Cortex of kidney (tissue), 1 donor: ENCODE measurements at places on chromosomes 6 and 20.

DNA sequence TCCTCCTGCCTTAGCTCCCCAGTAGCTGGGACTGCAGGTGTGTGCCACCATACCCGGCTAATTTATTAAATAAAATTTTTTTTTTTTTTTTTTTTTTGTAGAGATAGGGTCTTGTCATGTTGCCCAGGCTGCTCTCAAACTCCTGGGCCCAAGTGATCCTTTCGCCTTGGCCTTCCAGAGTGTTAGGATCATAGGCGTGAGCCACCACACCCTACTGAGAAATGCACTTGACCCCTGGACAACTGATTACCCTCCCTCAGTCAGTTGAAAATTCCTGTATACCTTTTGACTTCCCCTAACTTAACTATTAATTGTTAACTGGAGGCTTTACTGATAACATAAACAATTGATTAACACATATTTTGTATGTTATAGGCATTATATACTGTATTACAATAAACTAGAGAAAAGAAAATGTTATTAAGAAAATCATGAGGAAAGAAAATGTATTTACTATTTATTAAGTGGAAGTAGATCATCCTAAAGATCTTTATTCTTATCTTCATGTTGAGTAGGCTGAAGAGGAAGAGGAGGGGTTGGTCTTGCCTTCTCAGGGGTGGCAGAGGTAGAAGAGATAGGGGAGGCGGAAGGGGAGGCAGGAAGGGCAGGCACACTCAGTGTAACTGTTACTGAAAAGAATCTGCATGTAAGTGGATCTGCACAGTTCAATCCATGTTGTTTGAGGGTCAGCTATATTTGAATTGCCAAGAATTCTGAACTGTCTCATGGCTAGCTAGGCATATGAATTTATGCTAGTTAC, 104.3 kb downstream of the FARS2 start:
- DNase-seq = no peak

DNA sequence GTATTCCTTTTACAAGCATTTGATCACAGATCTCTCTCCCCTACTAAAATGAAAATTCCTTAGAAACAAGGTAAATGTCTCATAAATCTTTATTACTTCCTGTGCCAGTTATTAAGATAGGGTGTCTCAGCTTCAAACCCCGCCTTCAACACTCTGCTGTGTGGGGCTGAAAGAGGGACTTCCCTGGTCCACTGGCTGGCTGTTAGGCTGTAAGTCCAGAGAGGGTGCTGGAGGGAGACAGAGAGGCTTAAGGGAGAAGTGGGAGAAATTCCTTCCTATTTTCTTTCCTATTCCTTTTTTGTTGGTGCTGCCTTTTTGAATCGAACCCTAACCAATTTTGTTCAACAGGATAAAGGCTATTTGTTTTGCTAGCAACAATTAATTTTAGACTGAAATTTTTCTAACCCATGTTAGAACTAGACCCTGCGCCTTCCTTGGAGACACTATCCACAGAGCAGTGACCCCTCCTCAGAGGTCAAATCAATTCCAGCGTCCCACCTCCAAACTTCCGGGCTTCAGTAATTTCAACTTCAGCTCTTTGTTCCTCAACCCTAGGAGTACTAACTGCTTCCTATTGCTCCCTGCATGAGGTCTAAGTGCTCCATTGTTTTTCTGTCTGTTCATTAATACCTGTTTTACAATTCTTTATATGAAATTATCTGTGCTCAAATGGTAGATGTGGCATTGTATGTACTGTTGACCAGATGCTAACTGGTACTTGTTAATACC, 207.5 kb upstream of the OPRM1 start:
- DNase-seq = no peak

DNA sequence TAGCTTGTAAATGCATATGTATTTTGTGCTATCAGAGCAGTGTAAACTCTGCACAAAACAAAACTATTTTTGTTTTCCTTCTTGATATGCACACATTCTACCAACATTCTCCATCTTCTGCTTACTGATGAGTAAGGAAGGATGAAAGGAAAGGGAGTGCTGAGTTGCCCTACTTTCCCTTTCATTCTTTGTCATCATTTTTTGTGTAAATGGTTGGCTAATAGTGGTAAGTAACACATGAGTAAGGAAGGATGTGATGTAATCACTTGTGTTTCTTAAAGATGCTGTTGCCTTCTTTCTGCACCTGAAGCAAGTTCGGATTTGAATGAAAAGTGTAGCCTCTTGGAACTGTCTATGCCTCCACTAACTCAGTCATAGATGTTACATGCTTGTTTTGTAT, 4.6 kb upstream of the REV3L start:
- no peak for DNase-seq

- no peak for DNase-seq
Measured at GRCh38 chr6:43921548-43922425, 151.8 kb downstream of the VEGFA start.

DNA sequence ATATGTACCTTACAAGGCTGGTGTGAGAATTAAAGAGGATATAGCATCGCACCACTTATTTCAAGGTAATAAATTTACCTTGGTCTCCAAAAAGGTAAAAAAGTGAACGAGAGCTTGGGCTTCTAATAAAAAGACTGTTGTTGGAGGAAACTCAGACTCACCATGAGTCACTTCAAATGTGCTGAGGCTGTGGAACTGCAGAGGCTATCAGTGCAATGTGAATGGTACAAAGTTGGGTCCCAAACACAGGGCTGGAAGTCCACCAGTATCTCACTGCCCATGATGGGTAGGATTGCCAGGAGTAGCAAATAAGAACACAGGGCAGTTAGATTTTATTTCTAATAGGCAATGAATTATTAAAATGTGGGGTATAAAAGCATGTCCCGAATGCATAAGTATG, 200.6 kb downstream of the MAFB start:
- DNase-seq = no peak

DNA sequence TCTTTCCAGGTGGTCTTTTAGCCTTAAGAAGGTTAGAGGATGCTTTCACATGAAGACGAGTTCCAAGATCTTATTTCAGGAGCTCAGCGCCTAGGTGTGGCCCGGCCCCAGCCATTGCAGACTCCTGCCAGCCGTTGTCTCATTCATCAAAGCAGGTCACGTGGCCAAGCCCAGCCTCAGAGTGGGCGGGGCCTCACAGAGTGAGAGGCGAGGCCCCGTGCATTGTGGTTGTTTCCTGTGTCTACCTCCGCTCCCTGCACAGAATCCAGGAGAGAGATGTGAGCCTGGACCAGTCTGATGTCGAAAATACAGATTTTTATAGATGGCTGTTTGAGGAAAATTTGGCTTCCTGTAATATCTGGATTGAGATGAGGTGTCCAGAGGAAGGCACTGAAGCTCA, 49.2 kb upstream of the CST5 start:
- DNase-seq = no peak

GRCh38 chr6:33215271-33216116, 7.2 kb downstream of the RING1 start:
- no peak for DNase-seq

DNA sequence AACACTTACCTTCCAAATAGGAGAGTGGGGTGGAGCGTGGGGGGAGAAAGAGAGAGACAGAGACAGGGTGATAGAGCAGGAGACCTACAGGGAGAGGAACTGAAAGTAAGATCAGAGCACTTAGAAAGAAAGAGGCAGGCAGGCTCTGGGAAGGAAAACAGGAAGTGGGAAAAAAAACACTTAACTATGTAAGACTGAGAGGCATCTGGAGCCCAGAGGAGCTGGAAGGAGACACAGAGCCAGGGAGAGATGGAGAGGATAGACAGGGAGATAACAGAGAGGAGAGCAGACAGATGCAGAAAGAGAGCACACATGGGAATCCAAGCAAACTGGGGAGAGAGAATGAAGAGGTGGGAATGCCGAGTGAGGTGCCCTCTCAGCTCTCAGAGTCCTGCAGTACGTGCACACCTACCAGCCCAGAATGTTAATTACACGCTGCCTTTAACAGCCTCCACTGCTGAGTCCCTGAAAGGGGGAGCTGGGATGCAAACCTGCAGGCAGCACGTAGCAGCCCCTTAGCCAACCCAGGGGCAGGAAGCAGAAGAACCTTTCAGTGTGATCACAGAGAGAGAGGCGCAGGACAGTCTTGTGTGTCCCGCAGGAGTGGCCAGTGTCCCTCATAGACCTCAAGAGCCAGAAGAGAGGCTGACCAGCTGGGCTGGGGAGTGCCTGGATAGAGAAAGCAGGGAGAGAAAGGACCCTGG, 132.7 kb upstream of the LRFN2 start:
- DNase-seq = no peak

GRCh38 chr20:50067018-50067417, 45.9 kb downstream of the UBE2V1 start:
- no peak for DNase-seq

DNA sequence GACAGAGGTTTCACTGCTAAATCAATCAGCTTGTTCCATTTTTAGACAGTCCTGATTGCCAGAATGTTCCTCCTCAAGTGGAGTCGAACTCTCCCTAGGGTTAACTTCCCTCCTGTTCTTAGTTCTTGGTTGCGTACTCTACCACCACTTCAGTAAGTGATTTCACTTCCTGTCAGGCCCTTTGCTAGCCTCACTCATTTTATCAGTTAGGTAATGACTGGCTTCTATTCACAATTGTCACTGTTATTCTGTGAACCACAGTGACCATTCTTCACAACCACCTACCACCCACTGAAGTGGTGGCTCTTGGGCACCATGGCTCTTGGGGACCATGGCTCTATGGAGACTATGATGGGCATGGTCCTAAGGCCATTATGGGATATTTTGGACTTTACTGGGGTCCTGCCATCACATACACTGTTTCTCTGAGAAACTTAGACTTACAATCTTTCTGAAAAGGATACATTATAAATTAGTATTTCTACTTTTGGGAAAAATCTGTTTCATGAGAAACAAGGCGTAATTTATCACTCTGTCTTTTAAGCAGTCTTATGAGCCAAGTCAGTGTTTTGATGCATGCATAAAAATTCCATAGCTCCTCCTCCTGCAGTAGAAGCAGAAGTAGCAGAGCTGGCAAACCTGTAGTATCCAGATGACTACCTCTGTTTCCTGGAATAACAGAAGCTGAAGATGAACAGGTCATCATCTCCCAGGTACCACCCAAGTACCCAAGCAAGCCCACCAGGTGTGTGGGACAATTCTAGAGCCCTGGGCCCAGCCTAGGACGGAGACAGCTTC, 66.3 kb downstream of the ATXN1 start:
- no peak for DNase-seq

- DNase-seq = no peak
Measured at GRCh38 chr6:111220383-111221031, 133.2 kb downstream of the SLC16A10 start.

DNA sequence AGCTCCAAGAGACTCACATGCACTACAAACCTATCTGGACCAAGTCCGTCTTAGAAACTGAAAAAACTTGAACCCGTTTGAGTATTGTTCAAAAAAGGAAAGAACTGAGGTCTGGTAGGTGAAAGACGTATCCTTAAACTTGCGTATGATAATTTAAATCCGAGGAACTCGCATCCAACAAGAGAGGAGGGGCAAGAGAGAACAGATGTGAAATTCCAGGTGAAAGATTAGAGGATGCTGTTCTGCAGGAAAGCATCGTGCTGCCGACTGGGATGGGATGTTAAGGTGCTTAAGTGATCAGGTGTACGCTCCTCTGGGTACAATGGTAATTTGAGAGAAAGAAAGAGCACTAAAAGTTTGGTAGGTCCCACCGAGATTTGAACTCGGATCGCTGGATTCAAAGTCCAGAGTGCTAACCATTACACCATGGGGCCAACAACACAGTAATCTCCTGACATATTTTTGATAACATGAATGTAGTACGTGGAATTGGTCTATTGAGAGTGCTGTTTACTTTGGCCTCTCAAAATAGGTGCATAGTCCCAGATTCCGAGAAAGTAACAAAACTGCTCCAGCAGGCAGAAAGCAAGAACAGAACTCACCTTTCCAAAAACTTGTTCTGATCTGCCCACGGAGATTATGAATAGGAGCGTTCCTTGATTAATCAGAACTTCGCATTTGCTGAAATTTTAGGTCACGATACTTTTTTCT, 53.5 kb upstream of the BTN3A2 start:
- no peak for DNase-seq

- DNase-seq = no peak
Measured at GRCh38 chr20:9555781-9556180, 41.4 kb downstream of the LAMP5 start.

GRCh38 chr20:57024849-57025248, 241.6 kb downstream of the BMP7 start:
- no peak for DNase-seq

DNA sequence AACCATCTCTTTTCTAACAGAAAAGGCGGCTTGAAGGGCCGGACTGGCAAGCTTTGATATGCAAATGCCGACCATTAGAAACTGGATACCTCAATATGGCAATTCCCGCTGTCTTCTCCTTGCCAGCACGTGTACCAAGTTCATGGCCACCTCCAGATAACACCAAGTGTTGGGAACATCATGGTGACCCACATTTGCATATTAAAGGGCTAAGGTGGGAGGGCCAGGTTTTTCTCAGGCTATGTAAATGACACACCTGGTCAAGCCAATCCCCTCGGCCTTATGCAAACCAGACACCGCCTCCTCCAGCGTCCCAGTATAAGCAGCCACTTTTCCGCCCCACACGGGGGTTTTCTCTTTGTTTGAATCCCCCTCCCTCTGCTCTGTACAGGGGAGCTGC, 110.7 kb downstream of the DACT2 start:
- no peak for DNase-seq

- DNase-seq = no peak
Measured at GRCh38 chr20:3727401-3728021, 5.0 kb upstream of the HSPA12B start.

DNA sequence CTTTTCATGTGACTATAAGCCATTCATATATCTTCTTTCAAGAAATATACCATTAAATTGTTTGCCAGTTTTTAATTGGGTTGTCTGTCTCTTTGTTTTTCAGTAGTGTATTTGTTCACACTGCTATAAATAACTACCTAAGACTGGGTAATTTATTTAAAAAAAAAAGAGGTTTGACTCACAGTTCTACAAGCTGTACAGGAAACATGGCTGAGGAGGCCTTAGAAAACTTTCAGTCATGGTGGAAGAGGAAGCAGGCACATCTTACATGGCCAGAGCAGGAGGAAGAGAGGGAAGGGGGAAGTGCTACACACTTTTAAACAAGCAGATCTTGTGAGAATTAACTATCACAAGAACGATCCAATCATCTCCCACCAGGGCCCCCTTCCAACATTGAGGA, 255.3 kb downstream of the EPM2A start:
- DNase-seq = no peak

DNA sequence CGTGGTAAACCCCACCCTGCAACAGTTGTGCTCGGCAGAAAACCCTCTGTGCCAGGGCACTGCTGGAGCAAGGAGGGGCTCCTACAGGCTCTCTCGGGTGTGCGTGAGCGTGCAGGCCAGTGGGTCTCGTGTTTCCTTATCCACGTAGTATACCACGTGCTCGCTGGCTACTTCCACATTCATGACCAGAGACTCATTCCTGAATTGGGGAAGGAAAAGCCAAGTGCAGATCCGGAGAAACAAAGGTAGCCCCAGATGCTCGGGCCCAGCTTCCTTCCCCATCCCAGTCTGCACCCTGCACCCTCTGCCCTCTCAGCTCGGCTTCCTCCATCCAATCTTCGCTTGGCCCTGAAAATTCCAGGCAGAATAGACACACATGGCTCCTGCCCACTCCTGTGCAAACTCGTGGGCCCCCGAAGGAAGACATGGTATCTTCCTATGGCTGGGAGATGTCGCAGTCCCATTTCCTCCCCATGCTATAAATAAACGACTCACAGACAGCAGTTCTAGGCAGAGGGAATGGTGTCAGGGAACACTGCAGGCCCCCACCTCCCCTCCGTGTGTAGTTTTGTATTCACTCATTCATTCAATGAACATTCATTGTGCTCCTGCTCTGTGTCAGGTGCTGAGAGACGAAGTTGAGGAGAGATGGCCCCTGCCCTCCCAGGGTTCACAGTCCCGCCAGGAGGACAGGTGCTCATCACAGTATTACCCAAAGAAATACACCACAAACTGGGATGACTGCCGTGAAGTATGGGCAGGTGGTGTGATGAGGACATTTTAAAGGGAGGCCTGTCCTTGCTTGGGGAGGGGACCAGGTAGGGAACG, 29.6 kb downstream of the NPEPL1 start:
- no peak for DNase-seq
